ENCODE measurements at places on chromosomes 5 and 9. TPM values are rescaled to one million over a fixed set of nuclear protein-coding genes. Genes with fewer than 3 reads are reported as not detected.

BTNL9 gene
- total RNA-seq, result 0.88 TPM

ADAMTS6 gene
- 0.12 TPM for total RNA-seq

NOTCH1 gene
- 12.2 TPM for total RNA-seq

CDKN2B gene
- total RNA-seq, result not detected
